ENCODE measurements at places on chromosomes 5 and 9.

DNA sequence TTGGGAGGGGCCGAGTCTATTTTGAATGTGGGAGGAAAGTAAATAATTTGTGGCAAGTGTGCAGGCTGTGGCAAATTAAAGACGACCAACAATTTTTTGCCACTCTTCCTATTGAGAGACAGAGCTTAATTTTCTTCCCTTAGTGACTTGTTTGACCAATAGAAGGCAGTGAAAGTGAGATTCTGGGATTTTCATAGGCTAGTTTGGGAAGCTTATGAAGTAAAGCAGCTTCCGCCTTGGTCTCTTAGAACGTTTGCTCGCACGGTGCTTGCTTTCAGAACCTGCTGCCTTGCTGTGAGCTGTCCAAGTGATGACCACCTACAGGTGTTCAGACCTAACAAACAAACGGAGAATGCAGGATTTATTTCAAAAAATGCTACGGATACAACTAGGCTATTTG lies 6.7 kb upstream of the OR1N2 start:
- no peak for DNase-seq

- no peak for DNase-seq
Measured at GRCh38 chr9:104907278-104907951, 20.5 kb downstream of the ABCA1 start.

DNA sequence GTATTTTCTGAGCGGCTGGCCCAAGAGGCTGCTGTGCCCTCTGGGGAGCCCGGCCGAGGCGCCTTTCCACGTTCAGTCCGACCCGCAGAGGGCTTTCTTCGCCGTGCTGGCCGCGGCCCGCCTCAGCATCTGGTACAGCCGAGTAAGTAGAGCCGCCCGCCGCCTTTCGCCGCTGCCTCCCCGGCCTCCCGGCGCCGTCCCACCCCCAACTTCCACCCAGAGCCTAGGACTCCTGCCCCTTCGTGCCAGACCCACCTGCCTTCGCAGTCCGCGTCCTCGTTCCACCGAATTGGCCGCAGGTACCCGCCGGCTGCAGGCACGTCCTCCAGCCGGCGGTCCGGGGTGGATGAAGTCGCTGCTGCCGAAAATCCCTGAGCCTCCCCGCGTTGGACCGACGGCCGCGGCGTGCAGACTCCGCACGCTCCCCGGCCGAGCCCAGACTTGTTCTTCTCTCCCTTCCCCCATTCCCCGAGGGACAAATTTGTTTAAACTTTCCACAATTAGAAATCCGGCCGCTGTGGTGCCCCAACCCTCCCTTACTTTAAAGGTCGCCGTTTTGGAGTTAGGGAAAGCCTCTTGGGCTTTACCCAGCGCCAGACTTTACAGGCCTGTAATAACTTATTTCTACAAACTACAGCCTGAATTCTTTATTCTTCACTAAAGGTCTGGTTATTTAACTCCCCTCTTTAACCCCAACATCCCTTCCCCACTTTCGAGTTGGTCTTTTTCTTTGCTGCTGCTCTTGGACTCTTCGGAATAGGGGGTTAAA lies 589 bp downstream of the RIC1 start:
- DNase-seq = peak; percentile 67

DNA sequence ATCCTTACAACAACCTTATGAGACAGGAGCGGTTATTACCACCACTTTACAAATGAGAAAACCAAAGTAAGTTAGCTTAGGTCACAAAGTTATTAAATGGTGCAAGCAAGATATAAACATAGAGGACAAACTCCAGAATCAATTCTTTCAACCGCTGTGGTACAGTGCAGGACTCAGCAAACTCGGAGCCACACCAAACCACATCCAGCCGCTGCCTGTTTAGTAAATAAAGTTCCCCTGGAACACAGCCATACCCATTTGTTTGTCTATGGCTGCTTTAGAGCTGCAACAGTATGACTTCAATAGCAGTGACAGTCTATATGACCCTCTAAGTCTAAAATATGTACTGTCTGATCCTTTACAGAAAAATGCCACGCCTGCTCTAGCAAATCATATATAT lies 1567.2 kb upstream of the WWC1 start:
- no peak for DNase-seq

DNA sequence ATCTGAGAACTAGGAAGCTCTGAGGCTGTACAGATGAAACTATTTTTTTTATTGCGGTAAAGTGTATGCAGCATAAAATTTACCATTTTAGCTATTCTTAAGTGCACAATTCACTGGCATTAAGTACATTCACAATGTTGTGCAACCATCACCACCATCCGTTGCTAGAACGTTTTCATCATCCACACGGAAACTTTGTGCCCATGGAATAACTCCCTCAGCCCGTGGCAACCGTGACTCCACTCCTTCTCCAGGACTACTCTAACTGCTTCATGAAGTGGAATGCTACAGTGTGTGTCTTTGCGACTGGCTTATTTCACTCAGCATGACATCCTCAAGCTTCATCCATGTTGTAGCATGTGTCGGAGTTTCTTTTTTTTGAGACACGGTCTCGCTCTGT lies 57.1 kb downstream of the COL23A1 start:
- no peak for DNase-seq

DNA sequence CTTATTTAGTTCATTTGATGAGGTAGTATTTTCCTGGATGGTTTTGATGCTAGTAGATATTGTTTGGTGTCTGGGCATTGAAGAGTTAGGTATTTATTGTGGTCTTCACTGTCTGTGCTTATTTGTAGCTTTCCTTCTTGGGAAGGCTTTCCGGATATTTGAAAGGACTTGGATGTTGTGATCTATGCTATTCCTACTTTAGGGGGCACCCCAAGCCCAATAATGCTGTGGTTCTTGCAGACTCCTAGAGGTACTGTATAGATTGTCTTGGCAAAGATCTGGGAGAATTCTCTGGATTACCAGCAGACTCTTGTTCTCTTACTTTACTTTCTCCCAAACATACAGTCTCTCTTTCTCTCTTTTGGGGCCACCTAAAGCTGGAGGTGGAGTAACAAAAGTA lies 315.7 kb downstream of the MAT2B start:
- no peak for DNase-seq

GRCh38 chr9:112009656-112010055 lies 113.0 kb downstream of the UGCG start:
- DNase-seq = no peak

GRCh38 chr9:1238407-1238806 lies 188.2 kb downstream of the DMRT2 start:
- DNase-seq = no peak

DNA sequence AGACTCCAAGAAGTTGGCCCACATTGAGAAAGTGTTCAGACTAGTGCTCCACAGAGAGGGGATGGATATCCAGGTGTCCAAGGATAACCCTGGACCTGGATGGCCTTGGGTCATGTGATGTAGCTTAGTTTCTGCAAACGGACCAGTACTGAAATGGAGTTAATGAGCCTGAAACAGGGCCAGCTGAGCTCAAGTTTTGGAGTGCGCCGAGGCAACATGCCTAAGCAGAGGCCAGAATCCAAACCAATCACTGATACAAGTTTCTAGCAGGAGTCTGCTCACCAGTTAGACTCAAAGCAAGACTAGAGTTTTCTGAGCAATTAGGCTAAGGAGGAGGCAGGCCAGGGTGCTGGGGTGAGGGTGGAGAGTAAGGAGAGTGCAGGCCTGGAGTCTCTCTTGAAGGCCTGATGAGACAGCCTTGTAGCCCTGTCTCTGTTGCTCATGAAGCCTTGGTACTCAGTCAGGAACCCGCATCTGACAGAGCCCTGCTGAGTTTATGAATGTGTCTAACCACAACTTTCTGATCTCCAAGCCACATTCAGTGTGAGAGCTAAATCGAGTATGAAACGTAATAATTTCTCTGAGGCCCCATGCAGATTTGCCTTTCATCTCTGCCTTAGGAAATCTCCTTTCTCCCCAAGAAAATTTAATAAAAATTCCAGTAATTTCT lies 68.9 kb upstream of the EQTN start:
- no peak for DNase-seq

- DNase-seq = no peak
Measured at GRCh38 chr5:93513298-93513697, 67.7 kb downstream of the NR2F1-AS1 start.

- no peak for DNase-seq
Measured at GRCh38 chr9:90774682-90775081, 26.9 kb upstream of the SYK start.

DNA sequence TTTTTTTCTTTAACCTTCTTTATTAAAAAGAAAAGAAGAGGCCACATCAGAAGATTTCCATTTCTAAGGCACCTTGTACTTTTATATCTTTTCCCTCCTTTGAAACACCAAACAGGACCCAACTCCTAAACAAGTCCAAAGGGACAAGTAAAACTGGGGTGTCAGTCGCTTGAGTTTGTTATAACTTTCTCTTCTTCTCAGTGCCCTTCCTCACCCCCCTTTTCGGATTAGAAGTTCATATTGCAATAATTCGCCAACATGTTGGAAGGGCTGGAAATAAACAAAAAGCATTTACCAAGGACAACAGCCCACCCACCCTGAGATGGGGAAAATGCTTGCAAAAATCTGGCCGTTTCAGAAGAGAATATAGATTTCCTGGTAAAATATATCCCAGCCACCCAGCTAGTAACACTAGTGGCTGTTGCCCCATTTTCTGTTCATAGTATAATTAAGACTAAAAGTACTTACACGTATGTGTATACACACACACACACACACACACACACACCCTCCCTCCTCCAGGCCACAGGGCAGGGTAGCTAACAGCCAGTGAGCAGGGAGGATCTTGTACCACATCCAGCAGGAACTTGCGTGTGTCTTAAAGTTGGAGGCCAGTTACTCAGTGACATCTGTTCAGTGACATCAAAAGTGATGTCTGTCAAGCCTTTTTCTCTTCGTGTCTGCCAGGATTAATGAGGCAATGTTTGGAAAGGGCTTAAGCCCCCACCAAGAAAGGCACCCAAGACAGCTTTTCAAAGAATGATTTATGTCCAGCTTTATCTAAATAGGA lies 149.1 kb upstream of the KLF4 start:
- no peak for DNase-seq

DNA sequence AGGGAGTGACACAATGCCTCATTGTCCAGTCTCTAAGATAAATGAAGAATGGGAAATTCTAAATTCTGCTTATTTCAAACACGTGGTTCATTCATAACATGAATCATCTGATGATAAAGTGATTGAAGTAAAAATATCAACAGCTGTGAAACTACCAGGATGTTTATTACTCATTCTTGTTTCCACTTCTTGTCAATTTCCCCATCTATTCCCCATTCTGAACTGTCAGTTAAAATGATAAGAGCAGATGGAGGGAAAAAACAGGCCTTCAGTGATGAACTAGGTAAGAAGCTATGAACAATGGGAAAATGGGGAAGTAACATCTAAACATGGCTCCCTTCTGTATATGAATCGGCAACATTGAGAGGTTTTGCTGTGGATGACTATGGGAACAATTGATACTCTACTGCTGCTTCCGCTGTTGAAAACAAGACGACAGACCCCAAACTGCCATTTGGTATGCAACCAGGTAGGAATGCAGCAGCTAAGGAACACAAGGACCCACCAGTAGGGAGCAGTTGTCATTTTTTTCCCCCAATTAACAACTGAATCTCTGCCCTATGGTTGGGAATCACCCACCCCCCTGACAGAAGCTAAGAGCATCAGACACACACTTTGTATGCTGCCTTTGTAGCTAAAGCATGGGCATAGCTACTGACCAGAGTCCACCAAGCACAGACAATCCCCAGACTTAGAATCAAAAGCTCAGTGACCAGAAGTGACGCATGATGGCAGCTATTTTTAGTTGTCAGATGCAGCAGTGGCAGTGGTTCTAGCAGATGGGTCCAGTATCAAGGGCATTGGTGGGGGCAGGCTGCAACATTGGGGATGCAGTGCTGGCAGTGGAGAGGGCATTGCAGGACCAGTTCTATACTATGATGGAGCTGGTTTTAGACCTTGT lies 52.9 kb upstream of the ZNF366 start:
- DNase-seq = no peak

DNA sequence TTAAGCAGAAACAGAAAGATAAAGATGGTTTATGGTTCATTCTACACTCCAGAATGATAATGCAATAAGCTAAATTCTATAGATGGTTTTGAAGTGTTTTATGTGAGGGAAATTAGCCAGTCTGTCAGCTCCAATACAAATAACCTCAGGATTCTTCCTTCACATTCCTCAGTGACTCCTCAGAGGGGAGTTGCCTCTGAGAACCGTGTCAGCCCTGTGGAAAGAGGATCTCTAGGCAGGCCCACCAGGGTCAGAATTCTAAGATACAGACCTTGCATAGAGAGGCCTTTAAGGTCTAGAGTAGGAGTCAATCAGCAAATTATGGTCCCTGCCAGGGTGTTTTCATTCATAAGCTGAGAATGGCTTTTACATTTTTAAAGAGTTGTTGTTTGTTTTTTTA lies 26.6 kb downstream of the RUSC2 start:
- no peak for DNase-seq

- no peak for DNase-seq
Measured at GRCh38 chr5:139690064-139690802, 42.1 kb downstream of the CXXC5 start.

Data from natural killer cell treated with Interleukin-12 subunit alpha and Interleukin-12 subunit beta and Interleukin-15 and Interleukin-18, amount 100 ng/mL, for 72 hours (primary cell).